ENCODE measurements at places on chromosomes 3 and 15.

DNA sequence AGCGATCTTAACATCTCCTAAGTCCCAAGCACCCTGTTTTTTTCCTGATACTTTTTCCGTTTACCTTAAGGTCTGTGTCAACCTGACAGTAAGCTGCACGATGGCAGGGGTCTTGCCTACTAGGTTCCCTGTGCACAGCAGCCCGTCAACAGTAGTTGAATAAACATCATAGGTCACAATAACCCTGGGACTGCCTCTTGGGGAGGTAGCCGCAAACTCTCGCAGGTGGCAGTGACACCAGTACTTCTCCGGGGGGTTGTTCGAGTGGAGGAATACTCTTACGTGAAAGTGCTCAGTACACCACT is 365 bp upstream of the PDCD6IP start:
- no peak for DNase-seq

GRCh38 chr3:188937389-188937788 is 234.4 kb upstream of the TPRG1 start:
- no peak for DNase-seq

- no peak for DNase-seq
These were observed 46.0 kb downstream of the ERC2 start for GRCh38 chr3:56422316-56422715.

GRCh38 chr3:100681496-100681895 is 27.8 kb upstream of the TFG start:
- no peak for DNase-seq

DNA sequence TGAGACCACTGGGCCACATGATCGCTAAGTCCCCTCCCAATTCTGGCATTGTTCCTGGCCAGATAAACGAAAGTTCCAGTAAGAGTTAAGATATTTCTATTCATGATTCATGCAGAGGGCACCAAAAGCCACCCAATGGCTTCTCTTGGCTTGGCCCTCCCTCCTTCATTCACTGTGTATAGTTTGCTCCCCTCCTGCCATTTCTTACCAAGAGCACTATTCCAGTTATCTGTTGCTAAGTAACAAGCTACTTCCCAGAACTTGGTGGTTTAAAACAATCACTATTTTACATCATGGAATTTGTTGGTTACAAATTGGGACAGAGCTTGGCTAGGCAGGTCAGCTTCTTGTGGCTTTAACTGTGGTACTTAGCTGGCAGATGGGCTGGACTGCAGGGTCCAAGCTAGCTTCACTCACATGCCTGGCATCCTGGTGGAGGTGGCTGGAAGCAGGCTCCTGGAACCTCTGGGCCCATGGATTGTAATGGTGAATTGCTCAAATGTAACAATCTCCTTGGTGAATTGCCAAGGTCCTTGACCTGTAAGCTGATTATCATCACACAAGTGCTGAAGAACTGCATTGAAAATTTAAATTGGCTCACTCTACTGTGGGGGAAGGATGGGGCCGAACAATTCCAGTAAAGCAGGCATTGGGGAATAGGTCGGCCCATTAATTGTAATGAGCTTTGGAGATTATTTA is 16.6 kb downstream of the EAF1 start:
- peak; percentile 46 for DNase-seq

DNA sequence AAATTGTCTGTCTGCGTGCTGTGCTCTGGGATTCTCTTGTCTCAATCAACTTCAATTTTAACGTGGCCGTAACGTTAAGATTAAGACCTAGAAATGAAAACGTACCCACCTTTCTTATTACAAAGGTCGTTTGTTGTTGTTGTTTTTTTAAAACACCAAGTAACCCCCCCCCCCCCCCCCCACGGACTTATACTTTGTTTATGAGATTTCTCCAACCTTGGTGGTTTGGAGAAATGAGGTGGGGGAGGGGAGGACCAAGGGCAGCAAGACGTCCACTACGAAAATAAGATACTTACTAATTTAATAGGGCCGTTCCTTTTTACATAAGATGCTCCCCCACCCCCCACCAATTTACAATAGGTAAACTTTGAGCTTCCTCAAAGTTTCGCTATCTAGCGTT is 244.4 kb upstream of the TOPAZ1 start:
- no peak for DNase-seq

DNA sequence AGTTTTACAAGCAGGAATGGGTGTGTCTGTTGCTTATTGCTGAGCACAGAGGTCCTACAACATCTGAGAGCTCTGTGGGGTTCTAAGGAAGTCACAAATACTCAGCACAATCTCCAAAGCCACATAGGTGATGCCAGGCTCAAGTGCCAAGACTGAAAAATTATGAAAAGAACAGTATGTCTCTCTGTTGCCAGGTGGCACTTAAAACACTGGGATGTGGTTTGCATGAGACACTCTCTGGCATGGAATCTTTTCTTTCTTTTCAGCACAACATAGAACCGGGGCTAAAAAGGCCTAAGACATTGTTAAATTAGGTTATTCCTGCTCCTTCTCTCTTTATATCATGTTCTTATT is 127.3 kb upstream of the PRICKLE2 start:
- no peak for DNase-seq

- DNase-seq, result no peak
These were observed 9.2 kb downstream of the PTX3 start for GRCh38 chr3:157445857-157446256.

DNA sequence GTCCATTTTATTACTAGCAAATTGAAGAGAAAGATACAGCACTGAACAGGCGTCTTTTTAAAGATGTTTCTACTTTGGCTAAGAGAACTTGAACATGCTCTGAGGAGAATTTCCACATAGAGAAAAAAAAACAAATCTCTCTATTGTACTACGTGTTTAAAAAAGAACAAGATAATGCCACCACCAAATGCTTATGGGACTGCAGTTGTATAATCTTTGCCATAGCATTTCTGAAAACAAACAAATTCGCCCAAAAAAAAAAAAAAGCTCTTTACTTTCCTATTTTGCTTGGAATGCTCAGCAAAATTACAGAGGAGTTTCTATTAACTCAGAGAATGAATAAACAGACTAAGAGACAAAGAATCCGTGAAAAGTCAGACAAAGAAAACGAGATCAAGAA is 114.2 kb downstream of the CNTN3 start:
- DNase-seq, result no peak

DNA sequence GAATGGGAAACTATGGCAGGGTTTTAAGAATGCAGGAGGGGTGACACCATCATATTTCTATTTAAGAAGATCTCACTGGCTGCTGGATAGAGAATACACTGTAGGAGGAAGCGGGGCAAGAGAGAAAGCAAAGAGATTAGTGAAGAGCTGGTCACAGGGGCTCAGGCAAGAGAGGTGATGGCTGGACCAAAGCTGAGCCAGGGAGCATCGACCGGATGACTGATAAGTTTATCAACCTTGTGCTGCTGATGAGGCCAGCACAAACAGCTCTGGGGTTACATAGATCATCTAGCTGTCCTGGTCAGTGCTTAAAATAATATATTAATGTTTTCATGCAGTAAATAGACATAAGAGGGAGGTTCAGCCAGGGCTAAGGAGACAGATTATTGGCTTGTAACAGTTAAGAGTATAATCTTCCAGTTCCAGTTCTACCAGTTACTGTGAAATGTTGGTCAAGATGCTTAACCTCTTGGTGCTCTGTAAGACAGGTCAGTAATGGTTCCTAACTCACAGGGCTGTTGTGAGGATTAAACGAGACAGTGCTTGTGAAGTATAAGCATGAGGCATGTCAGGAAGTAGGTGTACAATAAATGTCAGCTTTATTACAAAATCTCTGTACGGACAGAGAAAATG is 201.0 kb upstream of the FEZF2 start:
- DNase-seq, result no peak

DNA sequence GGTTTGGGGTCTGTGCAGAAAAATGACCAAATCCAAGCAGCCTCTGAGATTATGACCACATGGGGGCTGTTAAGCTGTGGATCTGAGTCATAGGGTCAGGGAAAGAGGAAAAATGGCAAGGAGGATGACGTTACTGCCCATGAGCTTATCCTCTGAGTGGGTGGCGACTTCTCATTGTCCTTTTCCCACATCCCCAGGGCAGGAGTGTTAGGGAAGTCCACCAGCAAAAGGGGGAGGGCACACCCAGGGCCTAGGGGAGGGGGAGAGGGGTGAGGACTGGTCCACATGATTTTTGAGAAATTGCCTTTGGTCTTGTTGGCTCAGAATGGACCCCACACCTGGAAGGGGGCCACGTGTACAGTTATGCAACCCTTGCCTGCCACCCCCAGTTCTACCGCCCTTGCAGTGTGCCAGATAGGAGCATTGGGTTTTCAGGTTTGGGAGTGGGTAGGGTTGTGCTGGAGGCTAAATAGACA is 2.6 kb downstream of the CD276 start:
- DNase-seq, result peak; percentile 57

DNA sequence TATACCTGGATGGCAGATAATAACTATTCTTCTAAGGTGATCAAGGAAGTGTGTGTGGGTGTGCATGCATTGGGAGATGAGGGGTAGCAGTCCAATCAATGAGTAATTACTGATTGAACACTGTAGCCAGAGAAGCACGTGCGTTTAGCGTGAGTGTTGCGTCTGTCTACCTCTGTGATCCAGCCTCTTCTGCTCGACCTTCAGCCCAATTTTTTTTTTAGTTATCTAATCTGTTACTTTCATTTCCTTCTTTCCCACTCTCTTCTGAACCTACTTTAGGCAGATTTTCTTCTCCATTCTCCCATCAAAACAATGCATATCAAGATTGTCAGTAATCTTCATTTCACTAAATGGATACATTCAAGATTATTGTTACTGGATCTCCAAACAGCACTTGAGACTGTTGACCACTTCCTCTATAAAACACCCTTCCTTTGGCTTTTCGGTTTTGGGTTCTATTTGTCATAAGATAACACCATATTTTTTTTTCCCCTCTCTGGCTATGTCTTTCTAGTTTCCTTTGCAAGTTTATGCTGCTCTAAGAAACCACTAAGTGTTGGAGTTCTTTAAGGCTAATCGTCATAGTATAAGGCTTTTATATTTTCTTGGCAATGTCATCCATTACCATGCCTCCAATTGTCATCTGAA is 41.0 kb downstream of the MCTP2 start:
- no peak for DNase-seq

- DNase-seq, result no peak
These were observed 687.9 kb downstream of the MECOM start for GRCh38 chr3:168975576-168975975.

DNA sequence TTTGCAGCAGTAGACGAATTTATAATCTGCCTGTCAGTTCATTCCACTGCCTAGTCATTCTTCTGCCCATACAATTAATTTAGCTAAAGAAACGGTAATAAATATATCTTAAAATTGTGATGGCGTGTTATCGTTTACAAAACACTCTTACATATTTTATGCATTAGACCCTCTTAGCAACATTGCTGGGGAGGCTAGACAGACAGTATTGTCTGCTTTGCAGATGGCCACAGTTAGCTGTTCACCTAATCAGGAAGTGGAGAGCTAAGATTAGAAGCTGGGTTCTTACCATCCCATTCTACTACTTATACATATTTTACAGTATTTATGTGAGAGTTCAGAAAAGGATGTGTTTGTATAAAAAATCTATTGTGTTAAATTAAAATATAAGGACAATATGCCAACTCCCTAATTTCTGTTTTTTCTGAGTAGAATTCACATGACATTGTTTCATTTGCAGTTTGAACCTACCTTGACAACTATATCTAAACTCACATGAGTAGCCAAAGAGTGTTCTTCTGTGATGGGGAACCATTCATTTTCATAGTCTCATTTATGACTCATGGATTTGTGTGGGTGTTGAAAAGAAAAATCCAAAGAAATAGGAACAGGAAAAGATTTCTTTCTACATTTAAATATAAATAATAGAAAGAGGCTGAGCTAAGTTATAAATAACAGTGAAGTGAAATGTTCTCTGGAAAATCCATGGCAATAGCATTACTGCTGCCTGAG is 41.7 kb upstream of the C3orf80 start:
- DNase-seq, result no peak

DNA sequence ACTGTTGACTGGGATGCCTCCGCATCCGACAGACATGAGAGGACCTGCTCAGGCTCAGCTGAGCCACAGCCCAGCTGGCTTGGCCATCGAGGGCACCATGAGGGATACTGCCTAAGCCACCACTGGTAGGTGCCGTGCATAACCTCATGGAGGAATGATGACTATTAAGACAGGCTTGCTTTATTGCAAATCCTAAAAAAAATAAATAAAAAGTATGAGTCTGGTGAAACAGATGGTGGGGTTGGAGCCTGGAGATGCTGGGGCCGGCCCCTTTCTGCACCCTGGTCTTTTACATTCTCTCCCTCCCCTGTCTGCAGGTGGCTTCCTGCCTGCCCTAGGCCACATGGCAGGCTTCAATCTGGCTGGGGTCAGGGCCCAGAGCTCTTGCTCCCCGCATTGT is 24.0 kb upstream of the RAD18 start:
- DNase-seq, result no peak

DNA sequence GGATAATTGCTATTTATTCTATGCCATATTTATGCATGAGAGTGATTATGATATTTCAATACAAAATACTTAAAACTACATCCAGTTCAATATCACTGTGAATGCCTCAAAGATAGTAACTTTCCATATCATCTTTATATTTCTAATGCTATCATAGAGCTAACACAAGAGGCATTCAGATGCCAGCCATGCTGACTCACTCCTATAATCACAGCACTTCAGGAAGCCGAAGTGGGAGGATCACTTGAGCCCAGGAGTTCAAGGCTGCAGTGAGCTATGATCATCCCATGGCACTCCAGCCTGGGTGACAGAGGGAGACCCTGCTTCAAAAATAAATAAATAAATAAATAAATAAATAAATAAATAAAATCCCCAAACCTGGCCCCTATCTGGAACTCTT is 498.7 kb downstream of the EPHA3 start:
- no peak for DNase-seq

DNA sequence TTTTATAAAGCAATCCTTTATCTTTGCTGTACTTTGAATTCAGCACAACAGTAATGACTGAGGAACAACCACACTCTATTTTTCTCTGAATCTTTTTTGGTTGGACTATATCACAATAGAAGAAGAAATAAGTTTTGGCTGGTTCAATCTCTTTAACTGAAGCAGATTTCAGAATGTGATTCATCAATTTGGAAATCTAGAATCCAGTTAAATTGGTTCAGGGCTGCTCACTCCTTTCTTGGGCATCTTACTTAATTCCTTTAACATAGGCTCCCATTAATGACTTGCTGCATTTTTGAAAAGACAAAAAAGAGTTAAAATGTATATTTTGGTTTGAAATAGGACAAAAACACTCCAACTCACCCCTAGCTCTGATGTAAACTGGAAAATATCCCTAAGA is 688.3 kb upstream of the NECTIN3 start:
- no peak for DNase-seq
